ENCODE measurements at places on chromosomes 13 and 19. TPM values are rescaled to one million over a fixed set of nuclear protein-coding genes. Genes with fewer than 3 reads are reported as not detected.

MAG gene
- not detected for total RNA-seq

C5AR1 gene
- total RNA-seq, result 2.5 TPM

NMRK2 gene
- total RNA-seq, result not detected

OR10H5 gene
- total RNA-seq, result not detected

COPE gene
- 173 TPM for total RNA-seq

ZIC5 gene
- 2.4 TPM for total RNA-seq

PCDH20 gene
- total RNA-seq, result not detected

RGCC gene
- 11.8 TPM for total RNA-seq

DCT gene
- total RNA-seq, result not detected

ZNF492 gene
- not detected for total RNA-seq

LILRB2 gene
- 0.09 TPM for total RNA-seq

PSG7 gene
- not detected for total RNA-seq
